ENCODE measurements at places on chromosomes 7 and 10. TPM values are rescaled to one million over a fixed set of nuclear protein-coding genes. Genes with fewer than 3 reads are reported as not detected.
A peak's percentile ranks its signal among the peaks of the same experiment; 100 is the strongest.

GNGT1 gene
- not detected for total RNA-seq

BRAF gene
- total RNA-seq: 47.2 TPM

GRCh38 chr7:68571286-68571685 lies 1027.0 kb upstream of the AUTS2 start:
- H3K36me3 ChIP-seq: no peaks in the 10 kb centered on the region
- no peak overlapping the region for H3K4me3 ChIP-seq
- no peak overlapping the region for H3K27ac ChIP-seq

GRCh38 chr10:3635697-3636096 lies 149.3 kb downstream of the KLF6 start:
- no peaks in the 10 kb centered on the region for H3K36me3 ChIP-seq
- no peak overlapping the region for H3K27ac ChIP-seq
- no peaks in the 10 kb centered on the region for H3K27me3 ChIP-seq
- DNase-seq: no peak

GRCh38 chr10:119468542-119469324 lies 73.8 kb downstream of the RGS10 start:
- no peaks in the 10 kb centered on the region for H3K27me3 ChIP-seq
- H3K4me3 ChIP-seq: no peak overlapping the region
- no peaks in the 10 kb centered on the region for H3K36me3 ChIP-seq
- H3K4me1 ChIP-seq: peaks cover 7% of the 10 kb centered on the region

- H3K27me3 ChIP-seq: no peaks in the 10 kb centered on the region
- H3K4me1 ChIP-seq: no peaks in the 10 kb centered on the region
- no peak for DNase-seq
- H3K36me3 ChIP-seq: no peaks in the 10 kb centered on the region
- H3K27ac ChIP-seq: no peak overlapping the region
Observed at GRCh38 chr7:125504848-125505247, 575.2 kb upstream of the POT1 start.

DNA sequence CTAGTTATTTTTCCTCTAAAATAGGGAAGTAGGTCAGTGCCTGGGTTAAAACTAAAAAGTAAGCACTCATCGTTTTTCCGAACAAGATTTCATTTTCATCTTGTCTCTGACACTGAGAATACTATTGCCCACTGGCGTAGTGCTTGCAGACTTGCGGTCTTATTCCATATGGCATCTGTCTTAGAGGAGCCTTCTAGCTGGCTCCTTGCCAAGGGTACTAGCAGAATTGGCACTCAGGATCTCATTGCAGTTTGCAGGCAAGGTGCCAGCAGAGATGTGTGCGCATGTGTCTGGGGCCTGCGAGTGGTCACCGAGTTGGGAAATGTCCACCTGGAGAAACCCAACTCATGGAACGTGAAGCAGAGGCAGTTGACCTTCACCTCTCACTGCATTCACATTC lies 143.4 kb downstream of the CELF2 start:
- H3K4me3 ChIP-seq: no peak overlapping the region
- H3K27me3 ChIP-seq: no peaks in the 10 kb centered on the region
- no peak for DNase-seq
- H3K4me1 ChIP-seq: peaks cover 70% of the 10 kb centered on the region
- H3K27ac ChIP-seq: peak overlapping the region; percentile 99

GRCh38 chr7:106952001-106952657 lies 87.0 kb downstream of the PIK3CG start:
- peaks cover 2% of the 10 kb centered on the region for H3K36me3 ChIP-seq
- no peak for DNase-seq
